Right cardiac atrium (tissue), 5 donors: ENCODE measurements at places on chromosomes 7 and 10. TPM values are rescaled to one million over a fixed set of nuclear protein-coding genes. Genes with fewer than 3 reads are reported as not detected.

GPER1 gene
- 6.7 TPM for total RNA-seq

PDE6C gene
- not detected for total RNA-seq

GPRIN2 gene
- total RNA-seq, result not detected

KLF14 gene
- total RNA-seq, result 0.11 TPM

DNA sequence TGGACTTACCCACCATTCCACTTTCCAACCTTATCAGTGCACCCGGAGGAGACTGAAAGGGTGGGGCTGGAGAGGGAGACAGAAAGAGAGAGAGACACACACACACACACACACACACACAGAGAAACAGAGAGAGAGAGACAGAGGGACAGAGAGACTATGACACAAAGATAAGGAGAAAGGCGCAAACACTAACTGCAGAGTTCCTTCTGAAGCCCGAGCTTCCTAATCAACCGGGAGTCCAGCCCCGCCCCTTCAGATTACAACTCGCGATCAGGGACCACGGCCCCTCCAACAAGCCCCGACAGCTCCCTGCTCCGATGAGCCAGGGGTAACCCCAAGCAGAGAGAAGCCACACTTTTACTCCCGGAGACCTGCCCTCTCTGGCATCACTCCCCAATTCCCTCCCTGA is 499 bp downstream of the GAL3ST4 start:
- no peak for DNase-seq

GRCh38 chr7:75650062-75650461 is 88.7 kb downstream of the HIP1 start:
- no peak for DNase-seq

GRCh38 chr7:86598721-86599120 is 45.0 kb upstream of the GRM3 start:
- DNase-seq, result no peak

GRCh38 chr7:109131141-109131540 is 561.5 kb downstream of the DNAJB9 start:
- no peak for DNase-seq

GRCh38 chr7:116290740-116291139 is 80.4 kb downstream of the TES start:
- DNase-seq, result no peak

GRCh38 chr7:10888861-10889260 is 84.8 kb upstream of the PHF14 start:
- DNase-seq, result no peak

- peak; percentile 33 for DNase-seq
Measured at GRCh38 chr10:16809074-16809718, 8.0 kb downstream of the RSU1 start.
